ENCODE measurements at places on chromosomes 11 and 22. TPM values are rescaled to one million over a fixed set of nuclear protein-coding genes. Genes with fewer than 3 reads are reported as not detected.

DNA sequence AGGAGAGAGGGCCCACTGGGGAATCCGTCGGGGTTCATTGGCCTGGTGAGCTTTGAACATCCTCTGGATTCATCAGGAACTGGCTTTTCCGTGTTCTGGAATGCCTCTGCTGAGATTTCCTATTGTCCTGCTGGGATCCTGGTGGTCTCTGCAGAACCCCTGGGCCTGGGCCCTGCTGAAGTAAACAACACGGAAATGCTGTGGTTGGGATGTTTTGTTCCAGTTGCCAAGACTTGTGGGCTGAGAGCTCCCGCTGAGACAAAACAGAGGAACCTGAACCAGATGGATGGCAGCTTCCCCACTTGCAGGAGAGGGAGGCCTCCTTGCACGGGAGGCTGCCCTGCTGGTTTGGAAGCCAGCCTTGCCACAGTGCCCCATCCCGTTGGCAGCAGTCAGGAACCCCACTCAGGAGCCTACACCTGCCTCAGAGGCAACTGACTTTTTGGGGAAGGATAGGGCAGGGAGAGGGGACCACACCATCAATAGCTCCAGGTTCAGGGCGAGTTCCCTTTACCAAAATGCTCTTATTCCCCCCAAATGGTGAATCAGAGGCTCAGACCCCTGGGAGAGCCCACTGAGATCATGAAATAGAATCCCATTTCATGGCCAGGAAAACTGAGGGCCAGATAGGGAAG is 60.7 kb downstream of the LRRC32 start:
- no peak for DNase-seq

GRCh38 chr22:24566899-24567511 is 11.2 kb downstream of the SNRPD3 start:
- DNase-seq = no peak

DNA sequence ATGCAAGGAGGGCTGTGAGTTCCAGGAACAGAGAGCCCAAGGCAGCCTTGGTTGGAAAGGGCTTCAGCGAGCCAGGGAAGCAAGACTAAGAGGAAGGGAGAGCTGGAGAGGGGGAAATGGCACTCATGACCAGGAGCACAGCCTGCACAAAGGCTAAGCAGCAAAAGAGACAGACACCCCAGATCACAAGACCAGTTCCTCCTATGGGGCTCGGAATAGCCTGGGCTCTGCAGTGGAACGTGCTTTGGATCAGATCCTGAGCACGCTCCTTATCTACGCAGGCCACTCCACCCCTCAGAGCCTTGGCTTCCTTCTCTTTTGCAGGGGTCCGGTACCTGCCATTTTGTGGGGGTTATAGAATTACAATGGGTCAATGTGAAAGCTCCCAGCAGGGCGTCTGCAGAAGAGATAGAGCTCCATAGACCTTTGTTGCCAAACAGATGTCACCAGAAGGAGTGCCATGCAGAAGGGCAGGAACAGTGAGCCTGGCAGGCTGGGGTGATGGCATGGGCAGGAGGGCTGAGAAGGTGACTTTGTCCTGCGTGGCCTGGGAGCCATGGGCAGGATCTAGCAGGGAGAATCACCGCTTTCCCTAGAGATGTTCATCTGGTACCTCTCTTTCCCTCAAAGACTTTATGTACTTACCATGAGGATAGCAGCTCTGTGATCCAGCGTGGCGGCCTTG is 33.8 kb downstream of the ZC3H7B start:
- DNase-seq = peak; percentile 12

DNA sequence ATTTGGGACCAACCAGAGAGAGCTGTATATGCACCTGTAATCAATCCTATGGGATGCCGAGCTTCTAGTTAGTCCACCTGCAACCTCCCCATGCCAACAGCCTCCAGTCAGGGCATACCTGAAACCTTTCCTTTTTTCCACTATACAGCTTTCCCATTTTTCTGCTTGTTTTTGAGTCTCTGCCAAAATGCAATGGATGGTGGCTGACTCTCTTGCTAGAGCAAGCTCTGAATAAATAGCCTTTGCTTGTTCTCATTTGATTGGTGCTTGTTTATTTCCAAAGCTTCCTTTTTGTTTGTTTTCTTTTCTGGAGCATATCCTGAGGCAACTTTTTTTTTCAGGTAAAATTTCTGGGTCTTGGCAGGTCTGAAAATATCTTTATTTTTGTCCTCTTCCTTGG is 58.0 kb upstream of the PLET1 start:
- DNase-seq = no peak

DNA sequence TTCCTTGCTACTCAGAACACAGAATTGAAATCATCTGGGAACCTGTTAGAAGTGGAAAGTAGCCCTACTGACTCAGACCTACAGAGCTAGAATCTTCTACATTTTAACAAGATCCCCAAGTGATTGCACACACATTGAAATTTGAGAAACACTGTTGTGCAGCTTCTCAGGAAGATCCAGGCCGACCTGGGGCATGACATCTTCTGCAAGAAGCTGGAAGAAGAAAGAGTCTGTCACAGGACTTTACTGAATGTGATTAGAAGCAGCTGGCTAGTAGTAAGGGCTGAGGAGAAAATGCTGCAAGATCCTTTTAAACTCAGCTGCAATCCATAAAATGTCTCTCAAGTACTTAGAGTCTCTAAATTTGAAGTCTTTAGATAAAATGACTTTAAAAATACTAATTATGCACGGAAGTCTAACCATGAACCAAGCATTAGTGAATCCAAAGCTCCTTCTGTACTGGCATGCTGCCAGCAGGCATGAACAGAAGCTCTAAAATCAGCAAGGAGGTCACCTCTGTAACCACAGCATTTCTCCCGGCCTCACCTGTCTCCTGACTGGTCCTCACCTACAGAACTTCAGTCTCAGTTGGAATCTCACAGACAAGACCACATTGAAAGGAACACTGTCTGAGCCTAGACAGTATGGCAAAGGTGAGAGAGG is 85.0 kb downstream of the SERGEF start:
- no peak for DNase-seq

- DNase-seq = no peak
Observed at GRCh38 chr11:19294444-19294843, 53.7 kb upstream of the E2F8 start.

ZNF74 gene
- total RNA-seq = 4.2 TPM

DNA sequence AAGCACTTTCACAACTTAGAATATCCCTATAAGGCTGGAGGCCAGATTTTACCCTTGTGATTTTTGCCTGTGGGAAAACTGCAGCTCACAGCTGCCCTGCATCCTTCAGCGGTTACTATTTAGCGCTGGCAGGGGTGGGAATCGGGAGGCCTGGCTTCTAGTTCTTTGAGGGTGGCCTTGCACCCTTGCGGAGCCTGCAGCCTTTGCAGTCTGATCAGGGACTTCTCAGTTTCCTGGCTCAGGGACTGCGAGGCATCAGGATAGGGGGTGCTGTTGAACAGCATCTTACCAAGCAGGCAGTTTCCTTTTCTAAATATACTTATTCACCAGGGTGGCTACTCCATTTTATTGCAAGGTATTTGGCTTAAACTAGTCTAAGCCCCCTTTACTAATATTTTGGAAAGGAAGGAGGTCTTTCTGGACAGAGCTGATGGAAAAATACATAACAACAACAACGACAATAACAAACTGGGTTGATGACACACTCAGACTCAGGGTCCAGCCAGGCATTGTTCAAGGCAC is 2.9 kb upstream of the APOA1 start:
- DNase-seq = no peak

P2RY6 gene
- total RNA-seq = 4.3 TPM

DNA sequence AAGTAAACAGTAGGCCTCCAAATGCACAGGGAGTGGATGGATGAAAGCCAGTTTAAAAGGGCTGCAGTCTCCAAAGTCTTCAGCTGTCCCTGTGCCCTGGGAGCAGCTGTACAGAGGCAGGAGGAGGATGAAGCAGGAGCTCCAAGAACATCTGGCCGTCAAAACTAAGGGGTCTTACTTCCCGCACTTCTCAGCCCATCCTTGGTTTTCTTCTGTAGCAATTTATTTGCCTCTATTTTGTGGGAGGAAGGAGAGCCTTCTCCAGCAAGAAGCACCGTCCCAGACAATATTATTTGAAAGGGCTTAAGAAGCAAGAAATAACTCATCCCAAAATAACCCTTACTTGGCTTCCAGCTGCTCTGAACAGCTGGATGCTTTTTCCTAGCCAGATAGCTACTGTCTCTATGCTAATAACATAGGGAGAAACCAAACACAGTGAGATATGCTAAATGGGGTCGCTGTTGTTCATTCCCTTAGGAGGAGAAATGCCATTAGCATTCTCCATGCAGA is 133.2 kb downstream of the SPATA19 start:
- no peak for DNase-seq

TREH gene
- 1.1 TPM for total RNA-seq

DNA sequence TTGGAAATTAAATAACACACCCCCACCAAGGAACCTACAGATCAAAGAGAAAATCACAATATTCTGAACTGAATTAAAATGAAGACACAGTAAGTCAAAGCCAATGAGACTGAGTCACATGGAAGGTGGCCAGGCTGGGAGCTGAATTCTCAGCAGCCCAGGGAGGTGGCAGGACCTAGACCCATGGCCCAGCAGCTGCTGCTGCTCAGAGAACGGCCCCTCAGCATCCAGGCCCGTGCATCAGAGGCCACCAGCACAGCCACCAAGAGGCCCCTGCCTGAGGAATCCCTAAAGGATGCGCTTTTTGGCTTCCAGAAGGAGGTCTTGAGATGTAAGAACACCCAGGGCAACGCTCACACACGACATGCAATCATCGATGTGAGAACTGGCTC is 35.0 kb downstream of the TBX1 start:
- DNase-seq = no peak

DNA sequence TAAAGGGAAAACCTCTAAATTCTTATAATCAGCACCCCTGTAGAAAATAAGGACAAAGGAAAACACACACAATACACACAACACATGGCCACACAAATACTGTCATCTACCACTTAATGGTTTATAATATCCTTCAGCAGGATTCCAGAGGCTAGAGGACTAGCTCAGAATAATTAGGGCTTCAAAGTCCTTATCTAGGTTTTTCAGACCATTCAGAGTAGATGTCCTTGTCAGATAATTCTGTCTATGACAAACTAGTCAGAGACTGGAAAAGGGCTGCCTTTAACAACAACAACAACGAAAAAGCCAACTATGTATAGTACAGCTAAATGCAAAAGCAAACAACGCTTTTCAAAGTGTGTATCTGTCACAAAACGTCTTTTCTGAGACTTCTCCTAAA is 456.5 kb upstream of the CNTN5 start:
- no peak for DNase-seq

DNA sequence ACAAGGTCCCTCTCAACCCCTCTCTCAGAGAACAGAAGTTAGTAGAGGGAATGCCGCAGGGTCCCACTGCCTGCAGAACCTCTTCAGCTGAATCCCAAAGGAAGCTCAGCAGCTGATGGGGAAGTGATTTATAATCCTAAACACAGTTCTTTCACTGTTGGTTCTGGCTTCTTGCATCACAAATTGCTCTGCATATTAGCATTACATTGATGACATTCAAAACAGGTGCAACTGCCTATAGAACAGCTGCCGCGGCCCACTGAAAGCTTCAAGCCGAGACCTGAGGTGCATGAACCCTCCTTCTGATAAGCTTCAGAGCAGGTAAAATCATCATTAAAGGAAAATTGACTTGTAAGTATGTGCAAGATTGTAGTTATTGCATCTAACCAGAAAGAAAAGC is 75.2 kb upstream of the KIRREL3 start:
- no peak for DNase-seq

GRCh38 chr11:11821899-11822298 is 19.9 kb upstream of the USP47 start:
- no peak for DNase-seq

- no peak for DNase-seq
Observed at GRCh38 chr11:110522471-110522870, 92.7 kb downstream of the FDX1 start.
